PC-9 (cell line): ENCODE measurements at places on chromosomes 6 and 20. TPM values are rescaled to one million over a fixed set of nuclear protein-coding genes. Genes with fewer than 3 reads are reported as not detected.

DNA sequence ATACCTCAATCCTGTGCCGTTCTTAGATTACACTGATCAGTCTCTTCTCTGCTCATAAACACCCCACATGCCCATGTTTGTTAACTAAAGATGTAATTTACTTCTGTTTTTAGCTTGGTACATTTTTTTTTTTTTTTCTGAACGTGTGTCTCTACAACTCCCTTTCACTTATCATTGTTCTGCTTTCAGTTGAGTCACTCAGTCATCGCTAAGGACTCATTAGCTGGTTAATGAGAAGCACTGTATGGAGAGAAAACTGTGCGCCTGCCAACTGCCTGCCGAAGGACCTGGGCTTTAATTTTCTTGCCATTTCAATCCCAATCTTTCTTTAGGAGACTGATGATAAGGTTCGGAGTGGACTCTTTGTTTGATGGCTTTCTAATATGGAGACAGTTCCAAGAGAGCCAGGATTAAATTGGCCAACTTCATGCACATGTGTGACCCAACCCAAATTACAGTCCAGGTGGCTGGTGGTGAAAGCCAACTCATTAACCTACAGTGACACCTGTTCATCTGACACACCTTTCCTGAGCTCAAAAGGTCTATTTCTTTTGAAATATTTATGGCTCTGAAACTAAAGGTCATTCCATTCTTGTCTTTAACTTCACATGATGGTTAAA, 334.1 kb downstream of the BCKDHB start:
- H3K27me3 ChIP-seq = no peaks in the 10 kb centered on the region
- peaks cover 41% of the 10 kb centered on the region for H3K4me1 ChIP-seq
- DNase-seq = no peak
- H3K4me3 ChIP-seq = 0 out of 2 replicates have a peak overlapping the region, but pooled peaks have one; percentile 18
- H3K27ac ChIP-seq = peak overlapping the region; percentile 91
- 0 out of 2 replicates have a peak, but pooled peaks cover 3% of the 10 kb centered on the region for H3K36me3 ChIP-seq

GRCh38 chr20:19758133-19758500, at the start of gene RIN2:
TSS of gene RIN2 (plus strand) at chr20:19758258. CDS start at chr20:19889602, 131,344 bp downstream.
- H3K4me1 ChIP-seq = peaks cover 38% of the 10 kb centered on the region
- H3K27me3 ChIP-seq = no peaks in the 10 kb centered on the region
- peak; percentile 98 for DNase-seq
- peak within 1 kb of the TSS; percentile 99 for H3K27ac ChIP-seq
- no peaks in the 10 kb centered on the region for H3K36me3 ChIP-seq
- peak within 1 kb of the TSS; percentile 82 for H3K4me3 ChIP-seq

SOX12 gene
- total RNA-seq = 49.5 and 57.1 TPM in 2 replicates

DNA sequence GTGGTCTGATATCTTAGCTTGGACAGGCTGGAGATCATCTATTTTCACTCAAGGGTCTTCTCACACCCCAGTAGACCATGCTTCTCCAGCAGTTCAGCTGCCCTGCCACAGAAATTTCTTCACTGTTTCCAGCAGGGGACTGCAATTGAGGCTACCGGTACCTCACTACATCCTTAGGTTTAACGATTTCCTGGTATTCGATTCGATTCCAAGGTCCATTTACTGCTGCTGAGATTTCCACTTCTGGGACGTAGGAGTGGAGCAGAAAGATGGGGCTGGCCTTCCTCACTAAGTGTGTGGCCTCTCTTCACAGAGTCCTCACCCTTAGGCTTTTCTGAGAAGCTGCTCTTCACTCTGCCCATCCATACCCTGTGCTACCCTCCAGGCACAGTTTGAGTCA, 6.2 kb downstream of the VPS16 start:
- H3K27ac ChIP-seq = no peak overlapping the region
- 0 out of 2 replicates have a peak, but pooled peaks cover 1% of the 10 kb centered on the region for H3K4me1 ChIP-seq
- no peaks in the 10 kb centered on the region for H3K27me3 ChIP-seq
- no peaks in the 10 kb centered on the region for H3K36me3 ChIP-seq
- DNase-seq = no peak

GABRR1 gene
- not detected in 2 replicates for total RNA-seq

TMC2 gene
- total RNA-seq = not detected in 2 replicates

TRIM15 gene
- total RNA-seq = not detected in 2 replicates

GRCh38 chr20:44154521-44155001, 32.4 kb downstream of the JPH2 start:
- peaks cover 15% of the 10 kb centered on the region for H3K36me3 ChIP-seq
- peaks cover 32% of the 10 kb centered on the region for H3K4me1 ChIP-seq
- no peak overlapping the region for H3K4me3 ChIP-seq
- no peak overlapping the region for H3K27ac ChIP-seq

DNA sequence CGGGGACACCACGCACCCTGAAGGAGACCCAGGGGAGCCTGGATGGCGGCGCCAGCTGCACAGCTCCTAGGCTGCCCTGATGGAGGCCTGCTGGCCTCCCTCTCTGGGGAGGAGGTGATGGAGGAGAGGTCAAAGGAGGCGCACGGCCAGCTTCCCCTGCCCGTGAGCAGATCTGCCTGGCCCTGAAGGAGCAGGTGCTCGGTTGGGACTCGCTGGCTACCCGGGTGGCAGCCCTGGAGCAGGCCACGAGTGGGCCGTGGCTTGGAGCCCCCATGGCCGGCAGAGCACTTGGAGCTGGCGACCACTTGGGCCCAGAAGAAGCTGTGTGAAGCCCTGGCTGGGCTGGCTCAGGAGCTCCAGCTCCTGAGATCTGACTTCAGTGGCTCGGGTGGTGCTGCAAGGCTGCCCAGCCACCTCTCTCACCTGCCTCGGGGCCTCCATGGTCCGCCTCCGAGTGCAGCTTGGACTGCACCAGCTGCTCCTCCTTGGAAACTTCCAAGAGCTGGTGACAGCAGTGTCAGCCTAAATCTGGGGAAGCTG, 7.5 kb upstream of the RAET1E start:
- no peaks in the 10 kb centered on the region for H3K27me3 ChIP-seq
- H3K4me1 ChIP-seq = no peaks in the 10 kb centered on the region
- no peak overlapping the region for H3K4me3 ChIP-seq
- H3K36me3 ChIP-seq = no peaks in the 10 kb centered on the region
- DNase-seq = no peak
- H3K27ac ChIP-seq = no peak overlapping the region

ZBTB2 gene
- 7.3 and 8.9 TPM in 2 replicates for total RNA-seq

PLG gene
- not detected in 2 replicates for total RNA-seq

DNA sequence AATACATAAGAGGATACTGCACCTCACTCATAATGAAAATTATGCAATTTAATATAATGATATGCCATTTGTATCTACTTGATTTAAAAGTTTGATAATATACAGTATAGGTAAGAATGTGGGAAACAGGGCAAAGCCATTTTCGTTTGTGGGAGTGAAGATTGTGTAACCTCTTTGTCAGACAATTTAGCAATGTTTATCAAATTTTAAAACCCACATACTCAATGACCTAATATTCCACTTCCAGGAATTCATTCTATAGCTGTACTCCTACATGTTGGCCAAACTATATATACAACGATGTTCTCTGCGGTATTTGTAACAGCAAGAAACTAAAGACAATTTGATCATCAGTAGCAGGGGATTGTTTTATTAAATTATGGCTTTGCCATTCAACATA, 17.8 kb upstream of the FKBP5 start:
- DNase-seq = no peak
- no peak overlapping the region for H3K4me3 ChIP-seq
- H3K27me3 ChIP-seq = no peaks in the 10 kb centered on the region
- H3K4me1 ChIP-seq = no peaks in the 10 kb centered on the region
- no peak overlapping the region for H3K27ac ChIP-seq
- H3K36me3 ChIP-seq = no peaks in the 10 kb centered on the region

FOXS1 gene
- total RNA-seq = not detected in 2 replicates

DNA sequence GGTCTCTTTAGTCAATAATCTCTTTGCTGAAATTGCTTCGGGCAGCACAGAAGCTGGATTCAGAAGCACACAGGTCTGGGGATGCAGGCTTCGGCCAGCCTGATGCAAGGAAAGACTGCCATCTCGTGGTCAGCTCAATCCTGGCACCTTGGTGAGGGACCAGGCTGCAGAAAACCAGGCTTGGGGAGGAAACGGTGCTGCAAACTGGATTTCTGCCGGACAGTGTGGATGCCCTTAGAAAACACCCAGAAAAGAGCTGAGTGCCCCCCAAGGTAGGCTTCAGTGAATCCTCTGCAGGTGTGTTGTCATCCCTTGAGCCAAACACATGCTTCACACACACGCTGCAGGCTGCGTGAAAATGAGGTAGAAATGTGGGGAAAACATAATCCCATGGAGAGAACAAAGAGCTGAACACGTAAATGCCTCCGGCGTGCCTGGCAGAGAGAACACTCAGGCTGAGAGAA, 89.8 kb upstream of the PAX1 start:
- H3K27me3 ChIP-seq = peaks cover 31% of the 10 kb centered on the region; the same call in 1 of the 2 replicates
- peak; percentile 41 for DNase-seq
- H3K4me3 ChIP-seq = no peak overlapping the region
- H3K4me1 ChIP-seq = no peaks in the 10 kb centered on the region
- no peaks in the 10 kb centered on the region for H3K36me3 ChIP-seq
- H3K27ac ChIP-seq = no peak overlapping the region

MLN gene
- total RNA-seq = not detected in 2 replicates

DNA sequence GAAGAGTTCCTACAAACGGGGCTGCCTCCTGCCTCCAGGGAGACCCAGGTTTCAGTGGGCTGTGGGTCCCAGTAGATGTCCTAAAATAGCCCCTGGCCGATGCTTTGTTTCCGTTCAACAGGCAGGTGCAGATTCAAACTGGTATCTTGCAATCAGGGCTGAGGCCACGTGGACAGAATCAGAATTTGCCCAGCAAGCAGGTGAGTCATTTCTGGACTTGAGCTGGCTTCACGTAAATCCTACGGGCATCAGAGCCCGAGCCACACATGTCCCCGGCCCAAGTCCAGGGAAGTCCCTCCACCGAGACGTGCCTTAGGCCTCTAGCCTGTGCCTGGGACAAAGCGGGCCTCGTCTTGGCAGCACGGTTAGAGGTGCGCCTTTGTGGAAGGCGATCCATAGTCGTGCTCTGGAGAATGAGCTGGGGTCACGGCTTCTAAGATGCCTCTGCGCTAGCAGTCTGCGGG, 101.6 kb upstream of the FRMD1 start:
- DNase-seq = no peak
- no peaks in the 10 kb centered on the region for H3K4me1 ChIP-seq
- H3K27me3 ChIP-seq = peaks cover 99% of the 10 kb centered on the region
- no peak overlapping the region for H3K4me3 ChIP-seq
- no peak overlapping the region for H3K27ac ChIP-seq

DYNLRB1 gene
- 145 and 179 TPM in 2 replicates for total RNA-seq

PRDM13 gene
- total RNA-seq = not detected in 2 replicates

EYS gene
- not detected in 2 replicates for total RNA-seq

PTK7 gene
- 106 and 110 TPM in 2 replicates for total RNA-seq

GRCh38 chr20:34023937-34024722, 30.4 kb downstream of the RALY start:
- DNase-seq = no peak
- H3K27me3 ChIP-seq = no peaks in the 10 kb centered on the region
- no peak overlapping the region for H3K27ac ChIP-seq
- no peak overlapping the region for H3K4me3 ChIP-seq
- no peaks in the 10 kb centered on the region for H3K36me3 ChIP-seq
- H3K4me1 ChIP-seq = no peaks in the 10 kb centered on the region

DNA sequence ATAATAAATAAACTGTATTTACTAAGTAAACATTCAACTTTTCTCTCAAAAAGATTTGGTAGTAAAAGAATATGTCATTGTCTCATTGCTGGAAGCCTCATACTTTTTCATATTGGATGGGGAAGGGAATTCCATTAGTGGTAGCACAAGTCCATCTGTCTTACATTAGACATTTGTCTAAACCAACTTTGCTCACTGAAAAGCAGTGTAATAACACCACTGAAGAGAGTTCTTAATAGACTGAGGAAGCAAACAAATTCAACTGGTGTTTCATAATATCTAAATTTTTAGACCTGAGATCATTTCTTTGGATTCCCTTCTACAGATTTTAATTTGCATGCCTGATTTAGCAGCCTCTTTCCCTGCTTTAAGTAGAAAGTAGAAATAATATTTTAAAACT, 62.7 kb downstream of the PLCB1 start:
- H3K27ac ChIP-seq = no peak overlapping the region
- H3K4me3 ChIP-seq = no peak overlapping the region
- H3K27me3 ChIP-seq = 0 out of 2 replicates have a peak, but pooled peaks cover 4% of the 10 kb centered on the region
- H3K36me3 ChIP-seq = no peaks in the 10 kb centered on the region
- no peaks in the 10 kb centered on the region for H3K4me1 ChIP-seq

PNLDC1 gene
- total RNA-seq = 0.20 TPM in 1 of 2 replicates, not detected in the other

GNRH2 gene
- 0.65 and 1.1 TPM in 2 replicates for total RNA-seq

LRFN2 gene
- not detected in 2 replicates for total RNA-seq

ASIP gene
- not detected in 2 replicates for total RNA-seq

GRCh38 chr20:62369815-62370114, 2.7 kb upstream of the LAMA5 start:
- peak overlapping the region; percentile 28; the same call in 1 of the 2 replicates for H3K4me3 ChIP-seq
- H3K27me3 ChIP-seq = no peaks in the 10 kb centered on the region
- H3K27ac ChIP-seq = peak overlapping the region; percentile 35; the same call in 1 of the 2 replicates
- H3K36me3 ChIP-seq = 0 out of 2 replicates have a peak, but pooled peaks cover 3% of the 10 kb centered on the region
- no peak for DNase-seq
- peaks cover 43% of the 10 kb centered on the region for H3K4me1 ChIP-seq

GRCh38 chr20:1299522-1299921, 29.4 kb downstream of the SDCBP2 start:
- no peak overlapping the region for H3K4me3 ChIP-seq
- H3K36me3 ChIP-seq = no peaks in the 10 kb centered on the region
- H3K27ac ChIP-seq = no peak overlapping the region
- peaks cover 11% of the 10 kb centered on the region for H3K4me1 ChIP-seq
- no peaks in the 10 kb centered on the region for H3K27me3 ChIP-seq

GRCh38 chr6:147167576-147168461, 36.4 kb upstream of the STXBP5 start:
- no peaks in the 10 kb centered on the region for H3K27me3 ChIP-seq
- no peak overlapping the region for H3K4me3 ChIP-seq
- H3K4me1 ChIP-seq = peaks cover 10% of the 10 kb centered on the region; the same call in 1 of the 2 replicates

CCN6 gene
- total RNA-seq = not detected in 2 replicates

DNA sequence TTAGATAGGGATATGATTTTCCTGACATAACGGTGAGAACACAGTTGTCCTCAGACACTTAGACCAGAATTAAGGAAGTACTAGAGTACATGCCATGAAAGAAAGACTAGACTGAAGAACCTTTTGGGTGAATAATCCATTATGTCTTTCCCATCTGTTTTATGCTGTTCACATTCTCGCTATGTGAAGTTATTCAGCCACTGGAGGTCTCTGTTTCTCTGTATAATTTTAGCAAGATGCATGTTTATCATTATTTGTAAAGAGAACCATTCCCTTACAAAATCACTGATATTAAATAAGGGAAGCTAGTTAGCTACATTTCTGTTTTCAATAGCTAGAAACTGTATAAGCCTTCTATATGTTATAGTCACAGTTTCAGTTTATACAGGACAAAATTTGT, 391.9 kb downstream of the CD109 start:
- H3K4me3 ChIP-seq = no peak overlapping the region
- no peaks in the 10 kb centered on the region for H3K4me1 ChIP-seq
- no peaks in the 10 kb centered on the region for H3K27me3 ChIP-seq
- H3K27ac ChIP-seq = no peak overlapping the region

TNNC2 gene
- 1.3 TPM in 1 of 2 replicates, not detected in the other for total RNA-seq

DNA sequence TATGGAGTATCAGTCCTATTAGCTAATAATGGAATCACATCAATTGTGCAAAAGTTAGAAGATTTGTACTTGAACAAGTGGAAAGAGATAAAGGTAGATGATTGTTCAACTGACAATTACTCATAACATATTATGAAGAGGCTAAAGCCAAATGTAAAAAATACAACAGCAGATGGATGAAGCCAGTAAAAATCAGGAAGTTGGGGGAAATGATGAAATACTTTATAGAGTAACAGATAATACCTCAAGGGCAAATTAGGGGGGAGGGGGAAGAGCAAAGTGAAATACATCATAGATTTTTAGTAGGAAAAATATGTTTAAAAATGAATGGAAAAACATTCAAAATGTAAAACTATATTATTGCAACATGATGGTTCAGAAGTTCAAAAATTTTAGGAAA, 114.0 kb downstream of the PDSS2 start:
- H3K27me3 ChIP-seq = no peaks in the 10 kb centered on the region
- no peaks in the 10 kb centered on the region for H3K4me1 ChIP-seq
- DNase-seq = no peak
- no peak overlapping the region for H3K27ac ChIP-seq
- H3K4me3 ChIP-seq = no peak overlapping the region
- no peaks in the 10 kb centered on the region for H3K36me3 ChIP-seq

BTBD9 gene
- 9.0 and 10.8 TPM in 2 replicates for total RNA-seq
